ENCODE measurements at places on chromosomes 13 and 19.

DNA sequence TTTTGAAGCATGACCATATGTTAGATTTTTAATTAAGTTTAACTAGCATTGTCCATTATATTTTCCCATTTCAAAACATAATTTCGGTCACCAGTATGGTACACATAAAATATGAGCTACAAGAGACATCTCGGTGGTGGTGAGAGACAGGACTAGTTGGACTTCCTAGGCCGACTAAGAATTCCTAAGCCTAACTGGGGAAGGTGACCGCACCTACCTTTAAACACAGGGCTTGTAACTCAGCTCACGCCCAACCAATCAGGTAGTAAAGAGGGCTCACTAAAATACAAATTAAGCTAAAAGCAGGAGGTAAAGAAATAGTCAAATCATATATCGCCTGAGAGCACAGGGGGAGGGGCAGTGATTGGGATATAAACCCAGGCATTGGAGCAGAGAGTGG, 22.9 kb downstream of the DNAJC15 start:
- no peak for DNase-seq

GRCh38 chr19:55441319-55441691, 1.8 kb downstream of the SHISA7 start:
- no peak for DNase-seq

- no peak for DNase-seq
Observed at GRCh38 chr13:51134763-51135365, 23.8 kb upstream of the C13orf42 start.

DNA sequence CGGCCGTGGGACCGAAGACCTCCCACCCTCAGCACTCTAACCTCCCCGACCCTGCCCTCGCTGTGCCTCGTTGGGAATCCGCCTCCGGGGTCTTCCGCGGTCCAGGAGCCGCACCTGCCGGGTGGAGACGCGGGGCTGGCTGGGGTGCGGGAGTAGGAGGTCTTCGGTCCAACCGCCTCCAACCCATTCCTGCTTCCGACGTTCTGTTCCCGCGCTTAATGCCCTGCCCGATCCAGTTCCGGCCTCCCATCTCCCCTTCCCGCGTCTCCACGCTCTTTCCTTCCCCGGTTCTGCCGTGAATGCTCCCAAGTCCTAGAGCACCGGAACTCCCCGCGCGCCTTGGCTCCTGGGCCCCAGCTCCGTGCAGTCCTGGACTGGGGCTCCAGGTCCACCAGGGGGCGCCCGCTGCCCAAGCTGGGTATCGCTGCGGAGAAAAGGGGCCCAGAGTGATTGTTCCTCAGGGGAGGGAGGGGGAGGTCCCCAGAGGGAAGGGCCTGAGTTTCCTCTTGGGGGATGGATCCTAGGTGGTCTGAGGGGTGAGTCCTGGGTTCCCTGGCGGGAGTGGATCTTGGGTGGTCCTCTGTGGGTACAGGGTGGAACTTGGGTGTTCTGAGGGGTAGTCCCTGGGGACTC, 14.1 kb upstream of the TNFSF9 start:
- peak; percentile 91 for DNase-seq

DNA sequence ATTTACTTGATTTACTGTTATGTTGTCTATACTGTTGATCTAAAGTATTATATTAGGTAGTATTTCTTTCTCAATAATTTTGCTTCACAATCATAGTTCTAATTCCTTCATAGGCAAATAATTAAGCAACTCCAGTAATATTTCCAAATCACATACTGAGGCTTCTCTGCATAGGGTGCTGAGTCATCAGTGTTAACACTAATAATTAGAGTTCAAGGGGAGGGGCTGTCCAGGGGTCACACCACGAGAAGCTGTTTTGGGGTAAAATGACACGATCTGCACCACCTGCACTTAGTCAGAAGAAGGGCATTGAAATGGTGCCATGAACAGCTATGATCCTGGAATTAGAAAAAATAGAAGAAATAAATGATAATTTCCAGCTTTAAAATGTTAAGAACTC, 1230.9 kb upstream of the SLC10A2 start:
- no peak for DNase-seq

DNA sequence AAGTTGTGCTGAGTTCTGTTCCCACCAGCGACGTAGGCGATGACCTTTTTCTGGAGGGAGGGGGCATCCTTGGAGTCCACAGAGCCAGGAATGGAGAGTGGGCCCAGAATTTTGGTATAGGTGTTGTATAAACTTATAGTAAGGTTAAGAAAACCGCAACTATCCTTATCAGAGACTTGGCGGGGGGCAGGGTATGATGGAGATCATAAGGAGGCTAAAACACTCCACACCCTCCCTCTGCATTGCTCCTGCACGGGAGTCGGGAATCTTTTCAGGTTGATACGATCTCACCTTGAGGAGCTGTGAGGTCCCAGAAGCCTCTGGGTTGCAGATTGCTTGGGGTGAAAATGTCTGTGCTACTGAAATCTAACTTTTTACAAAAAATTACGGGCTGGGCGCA, 6.3 kb upstream of the CEACAM19 start:
- no peak for DNase-seq

- no peak for DNase-seq
Observed at GRCh38 chr13:113669755-113670341, 2.8 kb downstream of the GRK1 start.

- no peak for DNase-seq
Observed at GRCh38 chr13:113044391-113045114, 61.0 kb upstream of the F7 start.

DNA sequence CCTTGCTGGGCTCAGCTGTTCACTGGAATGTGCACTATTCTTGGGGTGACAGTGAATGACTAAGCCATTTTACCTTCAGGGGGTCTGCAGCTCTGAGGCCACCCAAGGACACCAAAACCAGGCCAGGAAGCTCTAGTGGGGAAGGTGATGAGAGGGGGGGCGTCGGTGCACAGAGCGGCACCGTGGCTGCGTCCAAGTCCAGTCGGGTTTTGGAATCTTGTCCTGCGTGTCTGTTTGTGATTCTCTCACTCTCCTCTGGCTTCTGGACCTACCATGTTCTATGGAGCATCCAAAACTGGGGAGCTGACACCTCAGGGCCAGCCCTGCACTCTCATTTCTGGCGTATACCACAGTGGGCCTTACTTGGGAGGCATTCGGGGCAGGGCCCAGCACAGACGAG, 92.1 kb downstream of the RGCC start:
- no peak for DNase-seq

All from stimulated activated CD8-positive, alpha-beta memory T cell treated with anti-CD3 and anti-CD28 coated beads, Interleukin-2, amount 100 ng/mL, for 48 hours (primary cell).